Stimulated activated effector memory CD8-positive, alpha-beta T cell treated with anti-CD3 and anti-CD28 coated beads, Interleukin-12 subunit alpha, Interleukin-12 subunit beta, amount 100 ng/mL, for 72 hours (primary cell): ENCODE measurements at places on chromosomes 6 and 20.

- no peak for DNase-seq
Observed at GRCh38 chr6:16398587-16398986, 160.2 kb downstream of the GMPR start.

DNA sequence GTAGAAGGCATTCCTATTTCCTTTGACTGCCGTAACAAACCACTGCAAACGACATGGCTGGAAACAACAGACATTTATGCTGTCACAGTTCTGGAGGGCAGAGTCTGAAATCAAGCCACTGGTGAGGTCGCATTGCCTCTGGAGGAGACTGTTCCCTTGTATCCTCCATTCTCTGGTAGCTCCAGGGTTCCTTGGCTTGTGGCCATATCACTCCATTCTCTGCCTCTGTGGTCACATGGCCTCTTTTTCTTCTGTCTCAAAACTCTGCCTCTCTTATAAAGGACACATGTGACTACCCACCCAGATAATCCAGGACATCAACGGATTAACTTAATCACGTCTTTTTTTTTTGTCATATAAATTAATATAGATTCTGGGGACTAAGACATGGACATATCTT is 84.4 kb downstream of the LYRM2 start:
- no peak for DNase-seq

DNA sequence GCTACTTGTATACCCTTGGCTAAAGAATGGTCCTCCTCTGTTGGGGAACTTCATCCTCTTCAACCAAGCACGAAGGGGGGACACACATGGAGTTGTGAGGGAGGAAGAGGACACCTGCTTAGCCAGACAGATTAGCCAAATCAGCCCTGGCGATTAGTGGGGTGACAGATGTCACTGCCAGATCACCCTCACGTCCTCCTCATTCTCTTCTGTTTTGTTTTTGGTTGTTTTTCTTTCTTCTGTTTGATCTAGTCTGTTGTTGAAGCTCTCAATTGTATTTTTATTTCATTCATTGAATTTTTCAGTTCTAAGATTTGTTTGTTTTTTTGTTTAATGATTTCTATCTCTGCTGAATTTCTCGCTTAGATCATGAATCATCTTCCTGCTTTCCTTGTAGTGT is 27.5 kb upstream of the NKX2-4 start:
- DNase-seq: no peak

- DNase-seq: no peak
Observed at GRCh38 chr6:53752856-53753255, 41.9 kb upstream of the LRRC1 start.

DNA sequence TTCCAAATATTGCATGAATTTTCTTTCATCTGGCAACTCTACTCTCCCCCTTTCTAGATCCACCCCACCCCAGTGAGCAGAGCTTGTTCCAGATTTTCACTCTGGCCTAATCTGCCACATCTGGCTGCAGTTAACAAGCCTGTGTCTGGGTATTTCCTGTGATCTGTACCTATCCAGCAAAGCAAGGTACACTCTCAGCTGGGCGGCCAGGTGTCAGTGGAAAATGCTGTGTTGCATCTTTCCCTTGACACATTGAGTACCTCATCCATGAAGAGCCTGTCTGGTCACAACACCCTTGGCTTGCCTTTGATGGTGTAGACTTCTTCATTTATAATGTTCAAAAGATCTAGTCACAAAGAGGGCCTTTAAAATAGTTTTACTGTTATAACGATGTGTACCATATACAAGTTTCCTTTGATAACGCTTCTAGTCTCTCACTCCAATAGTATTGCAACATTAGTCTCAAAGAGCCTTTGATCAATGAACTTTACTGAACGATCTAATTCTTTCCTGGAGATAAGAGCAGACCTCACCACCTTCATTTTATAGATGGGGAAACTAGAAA is 6.0 kb upstream of the RNF182 start:
- no peak for DNase-seq

DNA sequence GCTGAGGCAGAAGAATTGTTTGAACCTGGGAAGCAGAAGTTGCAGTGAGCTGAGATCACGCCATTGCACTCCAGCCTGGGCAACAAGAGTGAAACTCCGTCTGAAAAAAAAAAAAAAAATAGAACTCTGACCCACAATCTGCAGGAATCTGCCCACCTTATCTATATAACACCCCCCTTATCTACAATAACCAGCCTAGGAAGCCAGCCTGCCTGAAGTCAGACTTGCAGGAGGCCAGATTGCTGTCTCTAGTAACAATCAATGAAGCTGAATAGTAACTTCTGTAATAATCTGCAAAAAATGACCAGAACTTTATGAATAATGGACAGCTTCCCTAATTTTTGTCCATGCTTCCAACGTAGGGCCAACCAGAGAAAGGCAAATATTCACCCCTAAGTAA is 352.5 kb downstream of the CD83 start:
- no peak for DNase-seq

GRCh38 chr20:24633026-24633425 is 163.6 kb downstream of the SYNDIG1 start:
- DNase-seq: no peak
